ENCODE measurements at places on chromosomes 7 and 10.

GRCh38 chr7:55273186-55273980 lies 91.8 kb upstream of the LANCL2 start:
- DNase-seq = no peak

DNA sequence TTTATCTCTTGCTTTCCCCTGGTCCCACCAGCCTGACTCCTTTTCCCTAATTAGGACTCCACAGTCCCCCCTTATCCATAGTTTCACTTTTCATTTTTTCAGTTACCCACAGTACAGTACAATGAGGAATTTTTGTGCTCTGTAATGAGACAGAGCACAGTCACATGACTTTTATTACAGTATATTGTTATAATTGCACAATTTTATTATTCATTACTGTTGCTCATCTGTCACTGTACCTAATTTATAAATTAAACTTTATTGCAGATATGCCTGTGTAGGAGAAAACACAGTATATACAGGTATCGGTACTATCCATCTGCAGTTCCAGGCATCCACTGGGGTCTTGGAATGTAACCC lies 125.4 kb downstream of the KCNMA1 start:
- DNase-seq = no peak

GRCh38 chr10:79298403-79299244 lies 48.6 kb upstream of the PPIF start:
- no peak for DNase-seq

- no peak for DNase-seq
Observed at GRCh38 chr10:113960617-113961181, 83.0 kb upstream of the ADRB1 start.

DNA sequence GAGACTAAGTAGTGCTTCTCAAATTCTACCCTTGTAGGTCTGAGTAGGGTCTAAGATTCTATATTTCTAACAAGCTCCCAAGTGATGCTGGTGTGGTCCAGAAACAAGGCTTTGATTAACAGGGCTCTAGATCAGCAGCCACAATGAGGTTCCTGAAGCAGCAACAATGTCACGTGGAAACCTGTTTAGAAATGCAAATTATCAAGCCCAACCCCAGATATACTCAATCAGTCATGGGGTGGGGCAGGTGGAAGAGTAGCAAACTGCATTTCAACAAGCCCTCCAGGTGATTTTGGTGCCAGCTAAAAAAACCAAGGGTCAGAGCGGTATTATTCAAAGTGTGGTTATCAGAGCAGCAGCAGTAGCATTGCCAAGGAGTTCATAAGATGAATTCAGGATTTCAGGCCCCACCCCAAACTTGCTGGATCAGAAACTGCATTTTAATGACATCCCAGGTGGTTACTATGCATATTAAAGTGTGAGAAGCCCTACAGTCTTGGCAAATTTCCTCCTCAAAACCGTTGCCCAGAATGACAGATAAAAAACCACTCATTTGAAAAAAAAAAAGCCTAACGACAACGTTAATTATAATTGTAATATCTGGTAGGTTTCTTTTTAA lies 199.2 kb downstream of the AHR start:
- DNase-seq = no peak

- no peak for DNase-seq
Observed at GRCh38 chr10:118045837-118046394, 825 bp downstream of the RAB11FIP2 start.
